GM06990 (cell line): ENCODE measurements at places on chromosomes 3 and 15.

GRCh38 chr3:45010811-45011333 lies 15.2 kb upstream of the CLEC3B start:
- DNase-seq, result no peak

GRCh38 chr15:89365462-89366065 lies 30.9 kb upstream of the POLG start:
- no peak for DNase-seq

DNA sequence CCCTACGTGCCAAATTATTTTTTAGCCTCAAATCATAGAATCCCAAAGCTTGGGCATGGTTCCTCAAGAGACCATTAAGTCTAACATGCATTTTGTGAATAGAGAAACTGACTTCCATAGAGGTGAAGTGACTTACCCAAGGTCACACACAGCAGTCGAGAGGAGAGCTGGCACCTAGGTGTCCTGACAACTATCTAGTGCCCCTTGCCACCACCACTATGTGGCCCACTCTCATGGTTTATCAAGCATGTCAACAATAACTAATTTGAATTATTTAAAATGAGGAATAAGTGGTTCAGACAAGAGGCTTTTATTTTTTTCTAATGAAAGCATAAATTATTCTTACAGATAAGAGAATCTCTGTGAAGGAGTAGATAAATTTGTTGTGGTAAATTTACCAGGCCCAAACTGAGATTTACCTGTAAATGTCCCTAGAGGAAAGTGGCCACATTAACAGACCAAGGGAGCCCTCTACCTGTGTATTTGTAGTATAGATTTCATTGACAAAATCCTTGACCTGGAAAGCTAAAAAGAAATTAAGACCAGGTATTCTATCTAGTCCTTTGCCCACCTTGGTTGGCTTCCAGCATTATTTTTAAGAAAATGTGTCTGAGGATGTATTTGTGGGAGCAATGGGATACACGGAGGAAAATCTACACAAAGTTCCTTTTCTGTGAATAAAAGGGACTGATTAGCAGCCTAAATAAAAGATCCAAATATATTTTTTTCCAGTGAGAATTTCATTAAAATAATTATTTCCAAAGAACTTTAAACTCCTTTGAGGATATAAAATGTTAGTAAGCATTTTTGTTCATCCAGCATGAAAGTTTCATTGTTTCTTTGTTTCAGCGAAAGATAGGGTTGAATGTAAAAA lies 49.1 kb downstream of the IQCH start:
- DNase-seq, result peak; percentile 9

GRCh38 chr3:139251529-139251928 lies 92.3 kb upstream of the MRPS22 start:
- no peak for DNase-seq
